Activated naive CD8-positive, alpha-beta T cell treated with anti-CD3 and anti-CD28 coated beads, Interleukin-2, amount 50 U/mL, for 16 hours (primary cell): ENCODE measurements at places on chromosomes 13 and 19.

- no peak for DNase-seq
Measured at GRCh38 chr19:56119582-56119978, 1.5 kb downstream of the ZNF787 start.

DNA sequence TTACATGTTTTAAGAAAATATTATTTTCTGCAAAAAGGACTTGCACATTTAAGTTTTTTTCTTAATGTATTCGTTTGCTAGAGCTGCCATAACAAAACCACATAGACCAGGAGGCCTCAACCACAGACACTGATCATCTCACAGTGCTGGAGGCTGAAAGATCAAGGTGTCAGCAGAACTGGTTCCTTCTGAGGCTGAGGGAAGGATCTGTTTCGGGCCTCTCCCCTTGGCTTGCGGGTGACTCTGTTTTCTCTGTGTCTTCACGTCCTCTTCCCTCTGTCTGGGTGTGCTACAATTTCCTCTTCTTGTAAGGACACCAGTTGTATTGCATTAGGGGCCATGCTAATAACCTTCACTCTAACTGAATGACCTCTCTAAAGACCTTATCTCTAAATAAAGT lies 364.2 kb downstream of the IRS2 start:
- no peak for DNase-seq

- no peak for DNase-seq
Measured at GRCh38 chr19:36215276-36216123, 594 bp downstream of the ZNF146 start.

- DNase-seq = no peak
Measured at GRCh38 chr19:49930483-49931011, 1.2 kb upstream of the NUP62 start.

DNA sequence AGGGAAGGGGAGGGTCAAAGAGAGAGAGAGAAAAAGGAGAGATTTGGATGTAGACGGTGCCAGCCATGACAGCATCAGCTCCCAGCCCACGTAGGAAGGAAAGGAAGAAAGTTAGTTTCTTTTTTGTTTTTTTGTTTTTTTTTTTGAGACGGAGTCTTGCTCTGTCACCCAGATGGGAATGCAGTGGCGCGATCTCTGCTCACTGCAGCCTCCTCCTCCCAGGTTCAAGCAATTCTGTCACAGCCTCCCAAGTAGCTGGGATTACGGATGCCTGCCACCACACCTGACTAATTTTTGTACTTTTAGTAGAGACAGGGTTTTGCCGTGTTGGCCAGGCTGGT lies 27.6 kb downstream of the ELL start:
- no peak for DNase-seq

DNA sequence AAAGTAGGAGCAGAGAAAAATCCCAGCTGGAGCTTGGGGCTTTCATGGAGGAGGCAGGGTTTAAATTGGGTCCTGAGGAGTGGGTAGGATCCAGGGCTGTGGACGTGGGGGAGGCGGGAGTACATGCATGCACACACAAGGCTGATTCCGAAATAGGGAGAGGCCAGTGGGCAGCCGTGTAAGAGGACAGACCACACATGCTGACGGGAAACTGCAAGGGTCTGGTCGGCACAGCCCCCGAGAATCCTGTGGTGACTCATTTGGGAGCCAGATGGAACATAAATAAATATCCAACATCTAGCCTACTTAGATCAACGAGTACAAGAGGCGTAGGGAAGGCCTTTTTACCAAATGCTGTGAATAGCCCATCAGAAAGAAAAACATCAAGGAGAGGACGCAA lies 216.3 kb upstream of the ZNF507 start:
- no peak for DNase-seq

GRCh38 chr19:4791183-4792018 lies at the start of gene FEM1A:
Gene FEM1A (plus strand): TSS chr19:4791734. CDS start chr19:4791855, 121 bp downstream.
- DNase-seq = peak; percentile 96

GRCh38 chr19:58338825-58339558 lies 12.2 kb downstream of the ZSCAN22 start:
- no peak for DNase-seq
